ENCODE measurements at places on chromosomes 5 and 9.

GRCh38 chr9:129078691-129079503 lies 2.0 kb upstream of the DOLPP1 start:
- no peak for DNase-seq

GRCh38 chr5:30607301-30607894 lies 586.1 kb upstream of the CDH6 start:
- no peak for DNase-seq

DNA sequence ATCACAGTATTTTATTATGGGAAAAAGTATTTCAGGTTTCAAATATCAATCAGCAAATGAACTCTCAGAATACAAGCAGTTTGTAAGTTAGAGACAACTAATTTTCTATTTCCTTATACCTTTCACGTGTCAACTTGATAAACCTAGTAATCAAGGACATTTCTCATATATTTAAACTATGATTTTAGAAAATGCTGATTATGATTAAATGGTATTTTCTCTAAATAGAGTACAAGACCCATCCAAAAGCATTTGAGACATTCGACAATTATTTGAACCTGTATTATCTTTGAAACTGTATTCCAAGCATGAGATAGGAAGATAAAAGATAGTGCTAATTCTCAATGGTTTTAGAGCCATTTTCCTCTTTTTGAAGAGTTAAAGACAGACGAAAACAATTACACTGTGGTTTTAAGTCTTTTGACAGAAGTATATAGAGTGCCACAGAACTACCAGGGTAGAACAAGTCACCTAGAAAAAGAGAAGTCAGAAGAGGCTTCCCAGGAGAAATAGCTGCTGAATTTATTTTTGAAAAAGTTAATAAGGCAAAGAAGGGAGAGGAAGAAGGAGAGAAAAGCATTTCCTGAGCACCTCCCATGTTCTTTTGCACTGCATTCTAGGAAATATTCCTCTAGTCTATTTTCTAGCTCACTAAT lies 5.6 kb downstream of the MEIKIN start:
- no peak for DNase-seq

DNA sequence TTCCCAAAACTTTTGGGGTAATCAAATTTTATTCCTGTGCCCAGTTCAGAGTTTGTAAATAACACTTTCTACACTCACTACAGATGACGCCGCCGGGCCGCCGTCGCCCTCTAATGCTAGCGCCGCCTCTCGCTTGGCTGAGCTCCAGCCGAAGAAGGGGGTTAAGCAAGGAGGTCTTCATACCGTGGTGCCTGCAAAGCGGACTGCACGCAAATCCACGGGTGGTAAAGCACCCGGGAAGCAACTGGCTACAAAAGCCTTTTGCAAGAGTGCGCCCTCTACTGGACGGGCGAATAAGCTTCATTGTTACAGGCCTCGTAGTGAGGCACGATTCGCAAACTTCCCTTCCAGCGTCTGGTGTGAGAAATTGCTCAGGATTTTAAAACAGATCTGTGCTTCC lies 280.4 kb downstream of the MEF2C start:
- DNase-seq, result no peak

DNA sequence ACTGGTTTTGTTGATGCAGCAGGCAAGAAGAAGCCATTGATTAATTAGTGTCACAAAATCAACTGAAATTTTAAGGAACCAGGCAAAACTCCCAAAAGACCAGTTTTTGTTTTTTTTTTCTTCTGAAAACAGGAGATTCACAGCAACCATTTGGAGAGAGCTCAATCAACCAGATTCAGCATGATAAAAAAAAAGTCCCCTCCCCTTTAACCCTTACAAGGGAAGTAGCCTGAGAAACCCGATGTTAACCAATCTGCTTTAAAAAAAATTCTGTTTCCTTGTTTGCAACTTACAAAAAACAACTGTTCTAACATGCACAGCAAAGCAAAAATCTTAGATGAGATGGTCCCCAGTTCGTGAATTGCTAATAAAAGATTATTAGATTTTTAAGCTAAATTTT lies 59.7 kb downstream of the HMHB1 start:
- DNase-seq, result no peak

DNA sequence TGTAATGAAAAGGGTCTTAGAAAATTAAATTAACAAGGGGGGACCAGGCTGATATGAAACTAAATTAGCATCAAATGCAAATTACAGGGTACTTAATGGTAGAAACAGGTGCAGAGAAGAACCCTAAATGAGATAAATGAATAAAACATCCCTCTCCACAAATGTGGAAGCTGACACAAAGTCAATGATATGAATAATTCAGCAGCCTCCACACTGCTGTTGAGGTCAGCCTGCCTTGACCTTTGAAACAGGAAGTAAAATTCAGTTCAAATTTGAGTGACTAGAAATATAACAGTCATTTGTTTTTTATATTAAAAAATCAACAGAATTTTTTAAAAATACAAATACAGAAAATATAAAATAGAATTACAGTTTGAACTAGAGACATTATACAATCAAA lies 40.0 kb downstream of the EBF1 start:
- DNase-seq, result no peak

DNA sequence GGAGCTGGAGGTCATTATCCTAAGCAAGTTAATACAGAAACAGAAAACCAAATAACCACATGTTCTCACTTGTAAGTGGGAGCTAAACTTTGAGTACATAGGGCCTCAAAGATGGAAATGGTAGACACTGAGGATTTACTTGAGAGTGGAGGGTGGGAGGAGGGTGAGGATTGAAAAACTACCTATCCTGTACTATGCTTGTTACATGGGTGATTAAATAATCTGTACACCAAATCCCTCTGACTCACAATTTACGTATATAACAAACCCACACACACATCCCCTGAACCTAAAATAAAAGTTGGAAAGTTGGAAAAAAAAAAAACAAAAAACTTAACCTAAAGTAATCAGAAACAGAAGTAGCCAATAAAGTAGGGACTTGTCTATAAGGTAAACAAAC lies 48.8 kb upstream of the LARP1 start:
- no peak for DNase-seq

- no peak for DNase-seq
These were observed 33.2 kb downstream of the ANKRA2 start for GRCh38 chr5:73532195-73532594.

DNA sequence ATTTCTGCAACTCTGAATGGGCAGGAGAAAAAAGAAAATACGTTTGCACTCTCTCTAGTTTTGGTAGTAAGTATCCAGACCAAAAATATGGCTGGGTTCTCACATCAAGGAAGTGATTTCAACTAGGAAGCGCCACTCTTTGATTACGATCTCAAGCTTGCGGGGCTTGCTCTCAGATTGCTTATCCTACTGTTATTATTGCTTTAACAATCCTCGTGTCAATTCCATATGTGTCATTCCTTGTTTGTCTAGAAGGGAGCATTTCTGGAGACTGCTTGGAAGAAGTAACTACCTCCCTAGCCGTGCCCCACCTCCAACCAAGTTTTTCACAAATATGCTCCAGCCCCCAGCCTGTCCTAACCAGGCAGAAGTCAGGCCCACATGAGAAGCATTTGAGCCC lies 3.5 kb downstream of the PRUNE2 start:
- no peak for DNase-seq

- no peak for DNase-seq
These were observed 9.9 kb downstream of the C9orf85 start for GRCh38 chr9:71921190-71921814.

GRCh38 chr9:123812984-123813383 lies 116.9 kb downstream of the DENND1A start:
- no peak for DNase-seq
